ENCODE measurements at places on chromosomes 1 and 21. TPM values are rescaled to one million over a fixed set of nuclear protein-coding genes. Genes with fewer than 3 reads are reported as not detected.

Gene FAM163A
- total RNA-seq = not detected

Gene CNR2
- total RNA-seq = not detected

Gene LCE6A
- total RNA-seq = not detected

Gene AK5
- 6.8 TPM for total RNA-seq

Gene SLC9C2
- not detected for total RNA-seq

Gene S100A8
- total RNA-seq = not detected

Gene BEND5
- total RNA-seq = not detected

Gene CCDC30
- total RNA-seq = 0.97 TPM

Gene MAN1A2
- total RNA-seq = 9.9 TPM

Gene MTX1
- total RNA-seq = 65.5 TPM

Gene RCSD1
- 0.02 TPM for total RNA-seq

Gene NID1
- total RNA-seq = 7.5 TPM

Gene RHCE
- not detected for total RNA-seq
